ENCODE measurements at places on chromosomes 2 and 18. TPM values are rescaled to one million over a fixed set of nuclear protein-coding genes. Genes with fewer than 3 reads are reported as not detected.

DNA sequence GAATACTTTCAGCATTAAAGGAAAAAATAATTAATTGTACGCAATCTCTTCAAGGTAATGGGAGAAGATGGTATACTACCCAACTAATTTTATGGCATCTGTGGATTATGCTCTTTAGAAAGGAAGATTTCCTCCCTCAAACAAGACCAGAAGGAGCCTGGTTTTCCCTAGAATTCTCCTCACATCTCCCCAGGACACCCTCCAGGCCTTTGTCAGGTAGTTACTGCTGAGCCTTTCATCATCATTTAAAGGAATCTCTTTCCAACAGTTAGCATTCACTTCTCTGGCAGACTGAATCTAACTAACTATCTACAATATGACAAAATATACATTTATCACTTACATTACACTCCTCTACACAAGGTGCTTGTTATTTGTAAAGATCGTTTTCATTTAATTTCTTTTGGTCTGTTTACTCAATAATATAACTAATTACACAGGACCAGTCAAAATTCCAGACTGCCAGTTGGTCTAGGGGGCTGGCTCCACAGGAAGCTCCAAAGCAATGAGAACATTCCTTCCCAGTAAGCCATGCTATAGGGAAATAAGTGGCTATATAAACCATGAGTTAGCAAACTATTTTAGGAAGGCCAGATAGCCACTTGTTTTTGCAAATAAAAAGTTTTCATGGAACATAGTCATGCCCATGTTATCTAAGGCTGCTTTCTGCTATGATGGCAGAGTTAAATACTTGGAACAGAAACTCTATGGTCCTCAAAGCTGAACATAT is 19.1 kb downstream of the ZNF24 start:
- H3K27me3 ChIP-seq, result no peaks in the 10 kb centered on the region
- DNase-seq, result peak; percentile 19
- no peaks in the 10 kb centered on the region for H3K36me3 ChIP-seq
- H3K4me3 ChIP-seq, result no peak overlapping the region

Gene PLEKHH2
- 14.0 TPM for total RNA-seq

Gene RNF144A
- 0.17 TPM for total RNA-seq

DNA sequence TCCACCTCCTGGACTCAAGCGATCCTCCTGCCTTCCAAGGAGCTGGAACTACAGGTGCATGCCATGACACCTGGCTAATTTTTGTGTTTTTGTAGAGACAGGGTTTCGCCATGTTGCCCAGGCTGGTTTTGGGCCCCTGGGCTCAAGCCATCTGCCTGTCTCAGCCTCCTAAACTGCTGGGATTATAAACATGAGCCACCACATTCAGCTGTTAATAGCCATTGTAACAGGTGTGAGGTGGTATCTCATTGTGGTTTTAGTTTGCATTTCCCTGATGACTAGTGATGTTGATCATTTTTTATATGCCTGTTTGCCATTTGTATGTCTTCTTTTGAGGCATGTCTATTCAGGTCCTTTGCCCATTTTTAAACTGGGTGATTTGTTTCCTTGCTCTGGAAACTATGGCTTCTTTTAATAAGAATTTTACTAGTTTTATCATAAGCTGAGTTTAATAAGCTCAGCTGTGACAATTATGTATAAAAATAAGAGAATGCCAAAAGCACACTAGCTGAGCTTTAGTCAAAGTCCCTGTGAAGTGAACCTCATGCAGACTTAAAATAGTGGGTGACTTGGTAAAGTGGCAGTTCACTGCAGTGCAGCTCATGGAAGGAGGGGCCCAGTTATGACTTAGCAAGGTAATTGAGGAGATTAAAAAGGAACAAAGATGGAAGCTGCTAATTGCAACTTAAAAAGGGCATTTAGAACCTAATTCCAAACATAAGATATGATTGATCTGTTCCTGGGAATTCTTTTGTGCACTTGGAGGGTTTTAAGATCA is 465.1 kb downstream of the TGIF1 start:
- H3K27ac ChIP-seq, result no peak overlapping the region
- DNase-seq, result no peak
- no peak overlapping the region for H3K4me3 ChIP-seq

Gene CFAP65
- total RNA-seq, result not detected

DNA sequence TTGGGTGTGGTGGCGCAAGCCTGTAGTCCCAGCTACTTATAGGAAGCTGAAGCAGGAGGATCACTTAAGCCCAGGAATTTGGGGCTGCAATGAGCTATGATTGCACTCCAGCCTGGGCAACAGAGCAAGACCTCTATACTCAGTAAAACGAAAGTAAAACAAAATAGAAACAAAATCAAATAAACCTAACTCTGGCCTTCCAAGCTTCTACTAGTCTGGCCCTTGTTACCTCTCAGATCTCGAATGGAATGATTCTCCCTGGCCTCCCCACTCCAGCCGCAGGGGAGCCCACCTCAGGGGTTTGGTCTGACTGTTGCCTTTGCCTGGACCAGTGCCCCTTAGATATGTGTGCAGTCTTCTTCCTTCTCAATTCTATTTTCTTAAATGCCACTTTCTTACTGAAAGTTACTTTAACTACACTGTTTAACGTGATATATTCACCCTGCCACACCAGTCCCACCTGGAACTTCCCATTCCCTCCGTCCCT is 160.0 kb upstream of the GCFC2 start:
- DNase-seq, result no peak
- H3K4me1 ChIP-seq, result no peaks in the 10 kb centered on the region
- no peak overlapping the region for H3K4me3 ChIP-seq
- no peak overlapping the region for H3K27ac ChIP-seq
- no peaks in the 10 kb centered on the region for H3K27me3 ChIP-seq
- no peaks in the 10 kb centered on the region for H3K36me3 ChIP-seq

Gene SCG2
- 0.66 TPM for total RNA-seq

Gene GRB14
- 0.26 TPM for total RNA-seq

GRCh38 chr2:178858896-178859625 is 51.8 kb upstream of the TTN start:
- no peak for DNase-seq
- no peaks in the 10 kb centered on the region for H3K36me3 ChIP-seq
- no peak overlapping the region for H3K4me3 ChIP-seq

Gene SP140
- 0.33 TPM for total RNA-seq

Gene GPR17
- total RNA-seq, result not detected

Gene DAPL1
- total RNA-seq, result not detected

- no peaks in the 10 kb centered on the region for H3K4me1 ChIP-seq
- H3K4me3 ChIP-seq, result no peak overlapping the region
- no peak overlapping the region for H3K27ac ChIP-seq
- H3K36me3 ChIP-seq, result no peaks in the 10 kb centered on the region
These were observed 157.4 kb downstream of the GLI2 start for GRCh38 chr2:120892967-120893667.

DNA sequence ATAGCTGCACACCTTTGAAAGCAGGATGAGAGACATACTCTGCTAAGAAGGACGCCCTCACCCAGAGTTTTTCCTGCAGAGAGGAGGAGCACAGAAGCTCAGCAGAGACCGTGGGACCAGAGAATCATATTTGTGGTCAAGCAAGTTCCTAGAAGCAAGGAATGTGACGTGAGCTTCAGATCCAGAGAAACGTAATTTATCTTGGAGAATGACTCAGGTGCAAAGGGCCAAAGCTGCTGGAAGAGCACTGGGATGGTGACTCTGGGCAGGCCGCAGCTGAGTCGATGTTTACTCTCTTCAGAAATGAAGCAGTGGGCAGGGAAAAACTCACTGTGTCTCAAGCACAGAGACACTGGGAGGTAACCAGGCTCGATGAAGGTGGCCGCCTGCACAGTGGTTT is 50.1 kb upstream of the IGFBP2 start:
- H3K27ac ChIP-seq, result no peak overlapping the region
- no peak overlapping the region for H3K4me3 ChIP-seq
- peaks cover 12% of the 10 kb centered on the region for H3K27me3 ChIP-seq
- no peaks in the 10 kb centered on the region for H3K36me3 ChIP-seq

DNA sequence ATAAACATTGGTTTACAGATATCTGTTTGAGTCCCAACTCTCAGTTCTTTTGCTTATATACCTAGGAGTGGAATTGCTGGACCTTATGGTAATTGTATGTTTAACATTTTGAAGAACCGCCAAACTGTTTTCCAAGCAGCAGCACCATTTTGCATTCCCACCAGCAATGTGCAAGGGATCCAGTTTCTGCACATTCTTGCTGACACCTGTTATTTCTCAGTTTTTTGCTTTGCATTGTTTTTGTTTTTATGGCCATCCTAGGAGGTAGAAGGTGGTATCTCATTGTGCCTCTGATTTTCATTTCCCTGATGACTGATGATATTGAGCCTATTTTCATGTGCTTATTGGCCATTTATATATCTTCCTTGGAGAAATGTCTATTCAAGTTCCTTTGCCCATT is 71.2 kb downstream of the MCFD2 start:
- H3K27ac ChIP-seq, result no peak overlapping the region
- H3K27me3 ChIP-seq, result no peaks in the 10 kb centered on the region
- peaks cover 28% of the 10 kb centered on the region for H3K4me1 ChIP-seq

DNA sequence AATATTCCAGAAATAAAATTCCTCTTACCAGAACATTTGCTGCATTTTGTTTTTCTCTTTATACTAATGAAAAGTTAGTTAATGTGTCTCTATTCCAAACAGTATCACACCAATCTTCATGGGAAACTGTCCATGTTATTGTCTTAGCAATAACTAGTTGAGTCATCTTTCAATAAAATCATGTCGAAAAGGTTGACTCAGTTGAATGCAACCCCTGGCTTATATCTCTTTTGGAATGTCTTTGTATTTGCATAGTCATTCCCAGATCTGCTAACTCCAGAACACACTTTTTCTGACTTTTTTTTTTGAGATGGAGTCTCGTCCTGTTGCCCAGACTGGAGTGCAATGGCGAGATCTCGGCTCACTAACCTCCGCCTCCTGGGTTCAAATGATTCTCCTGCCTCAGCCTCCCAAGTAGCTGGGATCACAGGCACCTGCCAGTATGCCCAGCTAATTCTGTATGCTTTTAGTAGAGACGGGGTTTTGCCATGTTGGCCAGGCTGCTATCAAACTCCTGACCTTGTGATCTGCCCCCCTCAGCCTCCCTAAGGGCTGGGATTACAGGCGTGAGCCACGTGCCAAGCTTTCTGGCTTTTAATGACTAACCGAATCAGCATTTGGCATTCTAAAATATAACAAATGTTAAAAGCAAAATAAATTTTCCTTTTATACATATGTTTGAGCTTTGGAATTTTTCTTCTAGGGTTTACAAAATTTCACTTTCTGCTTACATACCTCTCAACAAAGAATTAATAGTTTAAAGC is 133.2 kb upstream of the GULP1 start:
- H3K27me3 ChIP-seq, result no peaks in the 10 kb centered on the region
- no peak overlapping the region for H3K4me3 ChIP-seq
- H3K36me3 ChIP-seq, result no peaks in the 10 kb centered on the region
- DNase-seq, result no peak
- H3K4me1 ChIP-seq, result no peaks in the 10 kb centered on the region
- no peak overlapping the region for H3K27ac ChIP-seq

- H3K36me3 ChIP-seq, result no peaks in the 10 kb centered on the region
- peak; percentile 1 for DNase-seq
- no peak overlapping the region for H3K27ac ChIP-seq
- no peak overlapping the region for H3K4me3 ChIP-seq
- no peaks in the 10 kb centered on the region for H3K4me1 ChIP-seq
- no peaks in the 10 kb centered on the region for H3K27me3 ChIP-seq
These were observed 242.7 kb upstream of the MYT1L start for GRCh38 chr2:2573658-2574293.

Gene LYPD6
- under 0.01 TPM for total RNA-seq

- DNase-seq, result no peak
- no peak overlapping the region for H3K27ac ChIP-seq
- no peaks in the 10 kb centered on the region for H3K36me3 ChIP-seq
These were observed 80.0 kb downstream of the TWIST2 start for GRCh38 chr2:238927746-238928519.

- no peaks in the 10 kb centered on the region for H3K36me3 ChIP-seq
- H3K27ac ChIP-seq, result no peak overlapping the region
- no peak overlapping the region for H3K4me3 ChIP-seq
- peaks cover 17% of the 10 kb centered on the region for H3K4me1 ChIP-seq
These were observed 26.5 kb downstream of the TET3 start for GRCh38 chr2:74011246-74011645.

GRCh38 chr2:74003494-74004211 is 18.9 kb downstream of the TET3 start:
- no peaks in the 10 kb centered on the region for H3K36me3 ChIP-seq
- H3K27me3 ChIP-seq, result no peaks in the 10 kb centered on the region
- peak overlapping the region; percentile 55 for H3K27ac ChIP-seq
- H3K4me3 ChIP-seq, result peak overlapping the region; percentile 57

DNA sequence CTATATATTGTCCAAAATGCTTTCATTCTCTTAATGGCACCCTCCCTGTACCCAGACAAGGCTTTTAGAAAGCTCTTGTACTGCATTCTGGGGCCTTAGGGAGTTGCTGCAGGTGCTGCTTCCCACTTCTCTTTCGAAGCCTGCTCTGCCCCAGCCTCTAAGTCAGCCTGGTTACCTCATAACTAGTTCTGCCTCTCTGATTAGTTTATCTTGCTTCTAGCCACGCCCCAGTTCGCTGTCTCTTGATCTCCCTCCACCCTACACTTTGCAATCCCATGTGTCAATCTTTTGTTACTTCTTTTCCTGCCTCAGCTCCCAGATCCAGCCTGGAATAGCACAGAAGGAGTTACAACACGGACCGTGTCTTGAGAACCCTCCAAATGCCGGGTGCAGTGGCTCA is 13.8 kb upstream of the NCOA1 start:
- no peaks in the 10 kb centered on the region for H3K27me3 ChIP-seq
- no peak overlapping the region for H3K4me3 ChIP-seq
- H3K27ac ChIP-seq, result no peak overlapping the region
- DNase-seq, result no peak

Gene HEATR5B
- total RNA-seq, result 16.7 TPM

GRCh38 chr2:240788482-240788881 is 31.5 kb downstream of the KIF1A start:
- no peak overlapping the region for H3K27ac ChIP-seq
- H3K4me1 ChIP-seq, result no peaks in the 10 kb centered on the region
- H3K36me3 ChIP-seq, result no peaks in the 10 kb centered on the region
- no peak overlapping the region for H3K4me3 ChIP-seq
- no peaks in the 10 kb centered on the region for H3K27me3 ChIP-seq

GRCh38 chr2:176187899-176188773 is at the start of gene HOXD1:
HOXD1 (plus strand) TSS chr2:176188668; CDS start chr2:176188802, 134 bp downstream.
- no peaks in the 10 kb centered on the region for H3K36me3 ChIP-seq
- no peak within 1 kb of the TSS for H3K27ac ChIP-seq
- peak; percentile 42 for DNase-seq
- no peaks in the 10 kb centered on the region for H3K4me1 ChIP-seq

Gene RASGRP3
- total RNA-seq, result 0.50 TPM

- peaks cover 12% of the 10 kb centered on the region for H3K4me1 ChIP-seq
- no peaks in the 10 kb centered on the region for H3K27me3 ChIP-seq
- peak overlapping the region; percentile 87 for H3K27ac ChIP-seq
- no peaks in the 10 kb centered on the region for H3K36me3 ChIP-seq
- DNase-seq, result peak; percentile 89
- H3K4me3 ChIP-seq, result no peak overlapping the region
These were observed 8.1 kb downstream of the METTL21A start for GRCh38 chr2:207617011-207617671.

- H3K4me1 ChIP-seq, result no peaks in the 10 kb centered on the region
- H3K27ac ChIP-seq, result no peak overlapping the region
- no peaks in the 10 kb centered on the region for H3K36me3 ChIP-seq
These were observed 87.4 kb downstream of the GAREM1 start for GRCh38 chr18:32383050-32383819.

All from fibroblast of lung (primary cell).